ENCODE measurements at places on chromosomes 3 and 15.

DNA sequence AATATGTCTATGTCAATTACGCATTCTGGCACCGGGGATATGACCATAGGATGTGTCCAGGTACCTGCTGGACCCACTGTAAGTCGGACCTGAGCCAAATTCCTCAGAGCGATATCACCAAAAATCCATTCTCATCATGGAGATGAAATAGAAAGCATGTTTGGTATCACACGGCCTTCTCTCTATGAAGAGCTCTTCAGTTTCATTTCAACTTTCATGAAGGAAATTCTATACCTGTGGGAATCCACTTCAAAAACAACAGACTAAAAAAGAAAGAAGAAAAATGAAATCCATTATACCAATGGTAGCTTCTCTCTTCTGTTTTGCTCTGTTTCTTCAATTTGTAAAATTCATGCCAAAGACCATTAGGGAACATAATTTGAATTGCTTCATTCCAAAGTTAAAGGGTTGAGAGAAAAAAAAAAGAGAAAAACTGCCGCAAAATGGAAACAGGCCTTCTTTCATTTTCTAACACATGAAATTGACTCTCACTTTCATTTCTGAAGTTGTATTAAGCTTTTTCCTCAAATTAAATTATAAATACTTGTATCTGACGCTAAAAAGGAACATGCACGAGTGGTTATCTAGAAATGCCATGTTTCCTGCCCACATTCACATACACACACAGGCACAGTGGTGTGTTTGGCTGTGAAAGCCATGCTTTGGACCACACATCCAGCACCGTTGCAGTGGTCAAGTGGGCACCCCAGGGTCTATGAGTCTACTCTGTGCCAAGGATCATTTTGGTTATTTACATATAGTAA lies 46.9 kb upstream of the DIPK2A start:
- no peak for DNase-seq

DNA sequence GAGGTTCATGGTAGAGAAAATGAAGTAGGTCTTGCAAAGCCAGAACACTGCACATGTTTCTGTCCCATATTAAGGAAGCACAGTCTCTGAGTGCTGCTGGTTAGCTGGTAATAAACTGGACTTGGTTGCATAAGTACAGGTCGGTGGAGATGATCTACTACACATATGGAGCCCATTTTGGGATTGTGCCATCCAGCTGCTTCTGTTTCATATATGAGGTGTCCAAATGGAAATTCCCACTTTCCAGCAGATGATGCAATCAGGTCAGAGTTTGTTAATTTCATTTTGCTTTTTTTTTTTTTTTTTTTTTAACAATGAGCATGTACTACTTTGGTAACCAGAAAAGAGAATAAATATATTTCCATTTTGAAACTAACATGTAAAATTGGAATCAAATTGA lies 122.6 kb downstream of the SATB1 start:
- no peak for DNase-seq

GRCh38 chr3:112187300-112187699 lies 54.3 kb upstream of the GCSAM start:
- DNase-seq: no peak

DNA sequence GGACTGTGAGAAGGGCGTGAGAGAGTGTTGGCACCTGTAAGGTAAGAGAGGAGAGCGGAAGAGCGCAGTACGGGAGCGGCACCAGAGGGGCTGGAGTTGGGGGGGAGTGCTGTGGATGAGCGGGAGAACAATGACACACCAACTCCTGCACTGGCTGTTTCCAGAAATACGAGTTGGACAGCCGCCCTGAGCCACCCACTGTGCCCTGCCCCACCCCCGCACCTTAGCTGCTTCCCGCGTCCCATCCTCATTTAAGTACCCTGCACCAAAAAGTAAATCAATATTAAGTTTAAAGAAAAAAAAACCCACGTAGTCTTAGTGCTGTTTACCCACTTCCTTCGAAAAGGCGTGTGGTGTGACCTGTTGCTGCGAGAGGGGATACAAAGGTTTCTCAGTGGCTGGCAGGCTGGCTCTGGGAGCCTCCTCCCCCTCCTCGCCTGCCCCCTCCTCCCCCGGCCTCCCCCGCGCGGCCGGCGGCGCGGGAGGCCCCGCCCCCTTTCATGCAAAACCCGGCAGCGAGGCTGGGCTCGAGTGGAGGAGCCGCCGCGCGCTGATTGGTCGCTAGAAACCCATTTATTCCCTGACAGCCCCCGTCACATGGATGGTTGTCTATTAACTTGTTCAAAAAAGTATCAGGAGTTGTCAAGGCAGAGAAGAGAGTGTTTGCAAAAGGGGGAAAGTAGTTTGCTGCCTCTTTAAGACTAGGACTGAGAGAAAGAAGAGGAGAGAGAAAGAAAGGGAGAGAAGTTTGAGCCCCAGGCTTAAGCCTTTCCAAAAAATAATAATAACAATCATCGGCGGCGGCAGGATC lies at the start of gene SOX2:
SOX2 (plus strand) TSS at position 601 of the 811 bp plus-strand sequence. CDS start 436 bp downstream, outside the sequence.
- no peak for DNase-seq

DNA sequence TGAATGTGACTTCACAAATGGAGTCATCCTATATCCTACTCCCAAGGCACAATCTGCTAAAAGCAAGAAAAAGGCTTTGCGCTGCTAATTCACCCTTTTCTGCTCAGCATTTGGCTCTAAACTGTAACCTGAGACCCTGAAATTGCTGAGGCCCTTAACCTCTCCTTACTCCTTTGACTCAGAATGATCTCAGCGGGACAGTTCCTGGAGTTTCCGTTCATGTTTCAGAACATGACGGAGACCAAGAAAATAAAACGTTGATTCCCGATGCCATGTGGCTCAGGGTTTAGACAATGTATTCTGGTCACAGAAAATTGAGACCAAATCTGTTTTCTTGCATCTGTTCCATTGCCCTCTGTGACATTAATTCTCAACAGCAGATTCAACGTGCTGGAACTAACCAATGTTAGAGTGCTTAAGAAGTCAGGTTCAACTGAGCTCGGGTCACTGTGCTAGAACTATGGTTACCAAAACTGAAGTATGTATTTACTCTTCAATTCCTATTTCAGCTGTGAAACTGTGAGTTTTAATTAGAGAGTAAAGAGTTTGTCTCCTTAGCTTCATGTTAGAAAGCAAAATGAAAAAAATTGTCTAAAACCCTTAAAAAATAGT lies 45.4 kb upstream of the TMC3 start:
- no peak for DNase-seq

GRCh38 chr15:77980098-77980497 lies 97.4 kb downstream of the TBC1D2B start:
- no peak for DNase-seq

GRCh38 chr15:35023804-35024203 lies 35.7 kb upstream of the ZNF770 start:
- no peak for DNase-seq

DNA sequence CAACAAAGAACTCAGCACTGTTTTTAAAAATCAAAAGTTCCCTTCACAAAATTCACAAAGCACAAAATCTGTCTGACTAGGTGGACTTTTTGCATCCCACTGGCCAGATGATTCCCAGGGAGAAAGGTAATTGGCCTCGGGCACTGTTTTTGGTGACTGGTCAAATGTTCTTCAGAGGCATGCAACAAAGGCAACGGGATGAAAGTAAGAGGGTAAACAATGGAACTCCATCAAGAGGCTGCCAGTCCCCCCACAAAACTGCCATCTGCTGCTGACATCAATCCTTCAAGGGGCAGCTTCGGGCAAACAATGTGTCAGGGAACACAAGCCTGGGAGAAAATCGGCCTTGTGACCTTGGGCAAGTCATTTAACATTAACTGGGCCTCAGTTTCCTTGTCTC lies 3.3 kb downstream of the SRGAP3 start:
- no peak for DNase-seq

DNA sequence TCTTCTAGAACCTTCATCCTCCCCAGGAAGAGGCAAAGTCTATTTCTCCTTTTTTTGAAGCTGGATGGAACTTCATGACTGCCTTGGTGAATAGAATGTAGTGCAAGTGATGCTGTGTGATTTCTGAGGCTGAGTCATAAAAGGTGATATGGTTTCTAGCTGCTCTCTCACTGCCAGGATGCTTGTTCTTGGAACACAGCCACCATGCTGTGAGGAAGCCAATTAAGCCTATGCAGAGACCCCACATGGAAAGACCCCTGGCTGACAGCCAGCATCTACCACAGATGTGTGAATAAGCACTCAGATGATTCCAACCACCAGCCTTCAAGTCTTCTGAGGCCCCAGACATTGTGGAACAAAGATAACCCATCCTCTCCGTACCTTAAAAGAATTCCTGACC lies 57.0 kb downstream of the ISL2 start:
- no peak for DNase-seq

GRCh38 chr3:98884675-98885371 lies 16.7 kb downstream of the DCBLD2 start:
- DNase-seq: no peak

GRCh38 chr3:49265661-49266386 lies 11.2 kb downstream of the C3orf62 start:
- no peak for DNase-seq

GRCh38 chr3:38038447-38038911 lies 529 bp upstream of the DLEC1 start:
- no peak for DNase-seq

- DNase-seq: no peak
These were observed 19.9 kb upstream of the TNFAIP8L3 start for GRCh38 chr15:51114437-51115119.

GRCh38 chr3:20376665-20377217 lies 190.7 kb upstream of the SGO1 start:
- no peak for DNase-seq

DNA sequence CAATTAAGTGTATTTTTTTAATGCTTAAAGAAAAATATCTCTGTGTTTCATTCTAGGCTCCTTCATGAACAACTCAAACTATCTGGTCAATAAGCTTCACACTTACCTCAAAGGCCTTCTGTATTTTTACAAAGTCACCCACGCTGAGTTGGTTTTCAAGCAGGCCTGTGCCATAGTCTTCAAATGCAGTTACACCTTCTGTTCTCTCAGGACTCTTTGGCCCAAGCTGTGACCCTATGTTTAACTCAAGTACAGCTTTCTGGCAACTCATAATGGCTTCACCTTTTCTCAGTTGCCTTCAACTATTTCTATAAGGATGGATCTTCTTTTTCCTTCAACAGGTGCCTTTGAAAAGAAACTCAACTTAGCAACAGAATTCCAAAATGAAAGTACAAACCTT lies 587 bp downstream of the WDR49 start:
- no peak for DNase-seq

DNA sequence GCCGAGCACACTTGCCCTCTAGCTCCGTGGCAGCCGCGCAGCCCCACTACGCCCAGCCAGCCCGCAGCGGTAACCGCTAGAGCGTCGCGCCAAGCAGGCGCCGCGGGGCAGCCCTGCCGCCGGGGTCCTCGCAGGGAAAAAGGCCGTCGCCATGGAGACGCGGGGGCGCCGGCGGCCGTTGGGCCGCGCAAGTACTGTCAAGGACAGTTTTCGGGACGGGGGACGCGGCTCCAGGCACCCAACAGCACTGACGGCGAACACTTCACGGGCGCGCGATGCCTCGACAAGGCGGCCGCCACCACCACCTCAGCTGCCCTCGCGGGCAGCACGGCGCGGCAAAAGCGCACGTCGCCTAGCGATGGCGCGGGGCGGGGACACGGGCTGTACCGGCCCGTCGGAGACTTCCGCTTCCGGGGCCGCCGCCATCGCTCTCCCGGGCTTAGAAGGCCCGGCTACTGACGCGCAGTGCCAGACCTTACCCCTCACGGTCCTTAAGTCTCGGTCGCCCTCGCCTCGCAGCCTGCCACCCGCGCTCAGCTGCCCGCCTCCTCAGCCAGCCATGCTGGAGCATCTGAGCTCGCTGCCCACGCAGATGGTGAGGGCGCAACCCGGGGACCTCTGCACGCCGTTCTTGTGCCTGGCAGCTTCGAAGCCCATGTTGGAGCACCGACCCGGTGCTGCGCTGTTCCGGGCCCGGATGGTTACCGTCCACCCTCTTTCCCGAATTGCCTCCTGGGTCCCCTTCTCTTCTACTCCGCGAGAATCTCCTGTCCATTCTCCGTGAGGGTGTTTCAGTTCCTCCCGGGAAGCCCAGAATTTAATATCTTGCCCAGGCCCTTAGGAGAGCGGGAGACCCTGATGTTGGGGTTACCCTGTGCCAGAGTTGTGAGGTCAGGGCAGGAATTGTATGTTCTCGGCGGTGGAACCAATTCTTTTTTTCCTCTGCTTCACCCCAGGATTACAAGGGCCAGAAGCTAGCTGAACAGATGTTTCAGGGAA lies at the start of the genes GLT8D1 and SPCS1:
GLT8D1 (minus strand) TSS at position 104 of the 999 bp plus-strand sequence. CDS start 5,331 bp downstream, outside the sequence.
SPCS1 (plus strand) TSS at position 419 of the 999 bp plus-strand sequence; CDS start at position 560, 141 bp downstream.
- no peak for DNase-seq

- DNase-seq: no peak
These were observed 127.6 kb downstream of the SOX2 start for GRCh38 chr3:181839039-181839915.

- DNase-seq: no peak
These were observed 31.7 kb upstream of the DHX36 start for GRCh38 chr3:154356009-154356408.

DNA sequence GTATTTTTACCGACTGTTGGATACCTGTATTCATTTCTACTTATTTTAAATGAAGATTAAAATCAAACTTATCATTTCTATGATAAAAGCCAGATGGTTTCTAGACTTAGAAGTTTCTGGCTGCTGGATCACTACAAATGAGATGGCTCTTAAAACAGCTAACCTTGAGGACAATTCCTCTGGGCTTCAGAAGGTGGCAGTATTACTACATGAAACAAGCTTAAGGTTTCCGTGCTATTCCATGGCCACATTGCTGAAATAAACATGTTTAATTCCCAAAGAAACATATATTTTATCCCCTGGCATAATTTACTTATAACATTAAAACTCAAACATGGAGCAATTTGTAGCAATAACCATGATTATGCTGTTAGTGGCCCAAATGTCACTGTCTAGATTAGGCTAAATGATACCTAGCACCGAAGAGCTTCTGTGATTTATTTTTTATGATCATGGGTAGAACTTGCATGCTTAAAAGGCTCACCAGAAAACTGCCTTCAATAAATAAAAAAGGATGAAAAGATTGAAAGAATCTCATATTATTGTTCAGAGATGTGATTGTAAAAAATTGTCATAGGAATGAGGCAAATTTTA lies 204.0 kb upstream of the NANOGP8 start:
- no peak for DNase-seq

- DNase-seq: no peak
These were observed 1.6 kb downstream of the GABPB1 start for GRCh38 chr15:50353251-50353974.

DNA sequence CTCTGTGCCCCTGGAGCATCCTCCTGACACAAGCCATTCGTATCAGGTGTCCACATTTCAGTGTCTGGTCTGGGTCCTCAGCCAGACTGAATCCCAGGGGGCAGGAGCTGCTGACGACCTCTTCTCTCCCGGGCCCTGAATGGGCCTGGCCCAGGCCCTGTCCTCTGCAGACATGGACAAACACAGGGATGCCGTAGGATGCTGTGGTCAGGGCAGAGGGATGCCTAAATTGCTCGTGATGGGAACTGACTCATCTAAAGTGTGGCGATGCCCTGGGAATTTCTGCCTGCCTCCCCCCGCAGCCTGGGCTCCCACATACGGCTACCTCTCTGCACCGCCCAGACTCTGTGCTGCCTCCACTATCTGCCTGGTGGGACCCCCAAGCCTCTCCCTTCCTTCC lies 58.5 kb upstream of the CTSH start:
- no peak for DNase-seq

DNA sequence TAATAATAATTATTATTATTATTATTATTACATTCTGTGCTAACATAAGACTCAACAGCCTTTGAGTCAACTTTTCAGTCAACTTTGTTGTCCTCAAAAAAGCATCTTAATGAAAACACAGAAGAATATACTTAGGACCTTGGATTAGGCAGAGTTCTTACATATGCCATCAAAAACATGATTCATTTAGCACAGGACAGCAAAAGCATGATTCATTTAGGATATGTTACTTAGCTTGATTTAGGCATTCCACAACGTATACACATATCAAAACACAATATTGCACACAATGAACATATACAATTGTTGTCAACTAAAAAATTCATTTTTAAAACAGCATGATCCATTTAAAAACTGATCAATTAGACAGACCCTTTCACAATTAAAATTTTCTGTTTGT lies 213.0 kb downstream of the FMN1 start:
- no peak for DNase-seq
